ENCODE measurements at places on chromosomes 5 and 9.
A peak's percentile ranks its signal among the peaks of the same experiment; 100 is the strongest.

GRCh38 chr5:14143841-14144585, 871 bp downstream of the TRIO start:
- peaks cover 11% of the 10 kb centered on the region for H3K4me1 ChIP-seq
- H3K36me3 ChIP-seq: no peaks in the 10 kb centered on the region
- H3K27me3 ChIP-seq: peaks cover 60% of the 10 kb centered on the region

DNA sequence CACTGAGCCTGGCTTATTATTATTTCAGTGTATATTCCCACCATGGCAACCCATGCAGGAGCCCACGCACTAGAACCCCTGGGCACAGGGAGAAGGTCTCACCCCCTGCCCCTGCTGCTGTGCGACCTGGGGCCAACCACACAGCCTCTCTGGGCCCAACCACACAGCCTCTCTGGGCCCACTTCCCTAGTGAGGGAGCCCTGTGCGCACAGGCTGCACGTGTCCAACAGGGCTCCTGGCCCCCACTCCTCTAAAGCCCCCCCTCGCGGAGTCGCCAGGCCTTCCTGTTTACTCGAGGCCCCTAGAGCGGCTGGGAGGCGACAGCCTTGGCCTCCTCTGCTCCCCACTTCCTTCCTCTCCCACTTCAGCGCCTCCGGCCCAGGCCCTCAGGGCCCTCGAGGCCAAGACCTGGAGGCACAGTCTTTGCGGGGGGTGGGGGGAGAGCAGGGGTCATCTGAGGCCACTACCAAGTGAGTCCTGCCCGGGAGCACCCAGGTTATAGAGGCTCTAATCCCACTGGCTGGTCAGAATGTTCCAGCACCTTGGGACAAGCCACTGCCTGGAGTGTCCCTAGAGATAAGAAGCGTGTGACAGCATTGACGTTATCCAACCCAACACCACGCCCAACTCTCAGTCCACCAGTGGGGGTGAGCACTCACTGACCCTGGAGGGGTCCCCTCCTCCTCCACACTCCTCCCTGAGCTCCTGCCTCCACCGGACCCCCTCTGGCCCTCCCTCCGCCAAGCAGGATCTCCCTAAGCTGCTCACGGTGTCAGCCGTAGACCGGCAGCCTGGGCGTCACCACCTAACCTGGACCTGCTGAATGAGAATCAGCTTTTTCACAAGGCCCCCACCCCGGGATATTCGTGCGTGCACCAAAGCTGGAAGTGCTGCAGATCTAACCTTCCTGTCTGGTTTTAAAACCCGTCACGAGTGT, 7.9 kb upstream of the ENG start:
- DNase-seq: peak; percentile 78
- H3K36me3 ChIP-seq: peaks cover 6% of the 10 kb centered on the region
- H3K27ac ChIP-seq: peak overlapping the region; percentile 93
- no peaks in the 10 kb centered on the region for H3K27me3 ChIP-seq
- H3K4me3 ChIP-seq: peak overlapping the region; percentile 20

DNA sequence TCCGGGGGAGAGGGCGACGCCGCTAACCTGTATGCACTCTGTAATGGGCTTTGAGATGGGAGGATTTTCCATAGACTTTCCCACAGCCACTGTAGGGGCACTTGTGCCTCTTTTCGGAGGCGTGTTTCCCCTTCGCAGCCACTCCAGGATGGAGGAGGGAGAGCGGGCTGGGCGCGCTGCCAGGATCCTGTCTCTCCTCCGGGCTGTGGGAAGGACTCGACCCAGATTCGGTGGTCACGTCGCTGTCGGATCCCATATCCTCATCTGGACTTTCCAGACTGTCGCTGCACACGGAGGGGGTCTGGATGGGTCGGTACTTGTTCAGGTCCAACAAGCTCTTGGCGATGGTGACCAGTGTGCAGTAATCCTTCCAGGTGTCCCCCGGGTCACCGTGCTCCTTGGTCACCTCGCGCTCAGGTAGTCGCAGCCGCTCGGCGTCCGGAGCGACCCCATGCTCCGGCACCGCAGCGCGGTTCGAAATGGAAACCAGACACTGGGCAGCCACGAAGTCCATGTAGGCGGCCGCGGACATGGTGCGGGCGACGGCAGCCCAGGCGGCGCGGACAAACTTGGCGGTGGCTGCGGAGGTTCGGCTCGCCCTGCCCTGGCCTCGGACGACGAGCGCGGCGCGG, 1.5 kb downstream of the KLF9 start:
- H3K27me3 ChIP-seq: no peaks in the 10 kb centered on the region
- peak overlapping the region; percentile 94 for H3K27ac ChIP-seq
- DNase-seq: peak; percentile 45
- peaks cover 47% of the 10 kb centered on the region for H3K4me1 ChIP-seq
- H3K4me3 ChIP-seq: peak overlapping the region; percentile 87

DNA sequence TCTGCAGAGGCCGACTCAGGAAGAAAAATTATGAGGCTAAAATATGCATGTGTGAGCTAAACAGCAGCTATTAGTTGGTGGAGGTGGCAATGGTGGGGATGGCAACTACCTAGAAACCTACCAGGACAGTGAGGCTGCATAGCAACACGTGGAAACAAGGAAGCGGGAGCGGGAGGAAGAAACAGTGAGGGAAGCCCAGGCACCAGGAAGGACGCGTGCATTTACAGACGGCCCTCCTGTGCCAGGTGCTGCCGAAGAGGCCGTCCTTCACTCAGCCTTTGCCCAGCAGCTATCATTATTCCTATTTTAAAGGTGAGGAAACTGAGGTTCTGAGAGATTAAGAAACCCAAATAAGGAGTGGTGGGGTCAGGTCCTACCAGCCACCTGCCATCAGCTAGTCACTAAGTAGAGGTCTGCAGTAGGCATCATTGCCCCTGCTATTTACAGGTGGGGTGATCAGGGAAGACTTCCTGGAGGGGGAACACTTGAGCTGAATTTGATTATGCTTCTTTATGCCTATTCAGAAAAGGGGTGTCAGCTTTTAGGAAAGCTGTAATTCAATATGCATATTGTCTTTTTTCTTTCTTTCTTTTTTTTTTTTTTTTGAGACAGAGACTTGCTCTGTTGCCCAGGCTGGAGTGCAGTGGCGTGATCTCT, 125.3 kb downstream of the CRB2 start:
- H3K36me3 ChIP-seq: no peaks in the 10 kb centered on the region
- no peak for DNase-seq
- H3K27me3 ChIP-seq: no peaks in the 10 kb centered on the region
- no peak overlapping the region for H3K27ac ChIP-seq

GRCh38 chr5:41770799-41771198, 99.4 kb downstream of the OXCT1 start:
- H3K4me3 ChIP-seq: no peak overlapping the region
- H3K4me1 ChIP-seq: peaks cover 16% of the 10 kb centered on the region
- DNase-seq: no peak
- H3K36me3 ChIP-seq: peaks cover 35% of the 10 kb centered on the region

DNA sequence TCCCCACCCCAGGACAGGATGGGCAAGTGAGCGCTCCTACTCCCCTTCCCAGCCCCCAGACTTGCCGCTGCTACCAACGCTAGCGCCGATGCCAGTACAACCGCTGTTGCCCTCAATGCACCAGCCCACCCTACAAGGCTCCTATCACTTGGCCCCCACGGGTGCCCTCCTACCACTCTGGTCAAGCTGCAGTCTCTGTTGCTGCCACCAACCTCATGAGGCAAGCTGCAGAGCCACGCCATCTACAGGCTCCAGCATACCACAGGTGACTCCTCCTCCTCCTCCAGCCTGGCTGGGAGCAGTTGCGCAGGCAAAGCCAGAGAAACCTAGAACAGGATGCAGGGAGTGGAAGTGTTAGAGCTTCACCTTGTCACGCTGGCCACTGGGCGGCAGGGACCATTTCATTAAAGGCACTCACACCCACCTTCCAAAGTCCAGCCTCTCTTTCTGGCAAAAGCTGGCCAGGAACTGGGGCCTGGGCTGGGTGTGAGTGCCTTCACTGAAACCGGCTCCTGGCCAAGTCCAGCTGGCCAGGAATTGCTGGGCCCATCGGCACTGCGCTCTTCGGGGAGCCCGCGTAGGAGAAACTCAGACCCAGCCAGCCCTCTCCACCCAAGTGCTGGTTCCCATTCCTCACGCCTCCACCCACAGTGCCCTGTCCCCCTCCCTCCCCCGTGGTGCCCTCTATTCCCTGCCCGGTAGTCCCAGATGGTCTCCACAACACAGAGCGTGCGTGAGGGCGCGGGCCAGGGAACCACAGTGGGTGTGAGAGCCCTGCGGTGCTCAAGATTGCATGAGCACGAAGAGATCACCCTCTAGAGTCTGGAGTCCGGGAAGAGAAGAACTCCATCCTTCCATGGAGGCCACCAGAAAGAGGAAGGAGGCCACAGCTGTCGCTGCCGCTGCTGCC, 1.6 kb upstream of the PCAT7 start:
- H3K4me1 ChIP-seq: no peaks in the 10 kb centered on the region
- peaks cover 24% of the 10 kb centered on the region for H3K27me3 ChIP-seq
- H3K27ac ChIP-seq: no peak overlapping the region
- no peaks in the 10 kb centered on the region for H3K36me3 ChIP-seq
- no peak overlapping the region for H3K4me3 ChIP-seq

DNA sequence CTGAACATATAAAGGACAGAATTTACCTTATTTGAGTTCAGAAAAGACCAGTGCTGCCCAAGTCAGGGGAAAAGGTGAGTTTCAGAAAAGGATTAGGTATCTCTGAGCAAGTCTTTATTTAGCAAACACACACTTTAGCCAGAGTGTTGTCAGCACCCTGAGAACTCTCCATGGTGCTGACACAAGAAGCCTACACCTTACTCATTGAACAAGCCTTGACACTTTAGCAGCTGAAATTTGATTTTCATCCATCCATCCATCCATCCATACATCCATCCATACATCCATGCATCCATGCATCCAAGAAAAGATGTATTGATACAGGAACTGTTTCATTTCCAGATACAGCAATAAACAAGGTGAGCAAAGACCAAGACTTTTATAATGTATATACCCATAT, 311.2 kb downstream of the TRIM32 start:
- no peaks in the 10 kb centered on the region for H3K4me1 ChIP-seq
- no peaks in the 10 kb centered on the region for H3K36me3 ChIP-seq
- no peak for DNase-seq
- no peaks in the 10 kb centered on the region for H3K27me3 ChIP-seq
- no peak overlapping the region for H3K4me3 ChIP-seq

- no peaks in the 10 kb centered on the region for H3K36me3 ChIP-seq
- H3K27ac ChIP-seq: no peak overlapping the region
- no peaks in the 10 kb centered on the region for H3K27me3 ChIP-seq
- H3K4me1 ChIP-seq: no peaks in the 10 kb centered on the region
- DNase-seq: no peak
These were observed 102.6 kb downstream of the XRCC4 start for GRCh38 chr5:83179966-83180365.

- no peaks in the 10 kb centered on the region for H3K4me1 ChIP-seq
- H3K4me3 ChIP-seq: no peak overlapping the region
- H3K27me3 ChIP-seq: no peaks in the 10 kb centered on the region
- no peaks in the 10 kb centered on the region for H3K36me3 ChIP-seq
- no peak overlapping the region for H3K27ac ChIP-seq
- no peak for DNase-seq
These were observed 647.7 kb upstream of the ITGA1 start for GRCh38 chr5:52139888-52140615.

DNA sequence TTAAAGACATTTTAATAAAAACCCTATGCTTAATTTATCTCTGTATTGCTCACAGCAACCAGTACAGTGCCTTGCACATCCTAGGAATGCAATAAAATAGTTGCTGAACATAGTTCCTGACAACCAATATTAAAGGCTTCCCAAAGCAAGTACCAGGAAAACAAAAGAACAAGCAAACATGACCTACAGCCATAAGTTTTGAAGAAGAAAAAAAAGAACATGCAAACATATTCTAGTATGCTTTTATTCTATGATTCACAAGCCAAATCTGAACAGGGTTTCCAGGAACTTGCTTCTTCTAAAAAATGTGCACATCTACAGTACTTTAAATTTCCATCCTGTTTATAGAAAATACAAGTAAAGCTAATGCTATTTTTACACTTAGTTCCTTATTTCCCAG, 4.5 kb downstream of the CEMIP2 start:
- peaks cover 65% of the 10 kb centered on the region for H3K4me1 ChIP-seq
- peak overlapping the region; percentile 89 for H3K4me3 ChIP-seq
- H3K36me3 ChIP-seq: peaks cover 30% of the 10 kb centered on the region

- no peaks in the 10 kb centered on the region for H3K36me3 ChIP-seq
- H3K4me3 ChIP-seq: no peak overlapping the region
- H3K4me1 ChIP-seq: no peaks in the 10 kb centered on the region
- no peaks in the 10 kb centered on the region for H3K27me3 ChIP-seq
- DNase-seq: no peak
These were observed 529.3 kb upstream of the ZNF608 start for GRCh38 chr5:125275725-125276090.

DNA sequence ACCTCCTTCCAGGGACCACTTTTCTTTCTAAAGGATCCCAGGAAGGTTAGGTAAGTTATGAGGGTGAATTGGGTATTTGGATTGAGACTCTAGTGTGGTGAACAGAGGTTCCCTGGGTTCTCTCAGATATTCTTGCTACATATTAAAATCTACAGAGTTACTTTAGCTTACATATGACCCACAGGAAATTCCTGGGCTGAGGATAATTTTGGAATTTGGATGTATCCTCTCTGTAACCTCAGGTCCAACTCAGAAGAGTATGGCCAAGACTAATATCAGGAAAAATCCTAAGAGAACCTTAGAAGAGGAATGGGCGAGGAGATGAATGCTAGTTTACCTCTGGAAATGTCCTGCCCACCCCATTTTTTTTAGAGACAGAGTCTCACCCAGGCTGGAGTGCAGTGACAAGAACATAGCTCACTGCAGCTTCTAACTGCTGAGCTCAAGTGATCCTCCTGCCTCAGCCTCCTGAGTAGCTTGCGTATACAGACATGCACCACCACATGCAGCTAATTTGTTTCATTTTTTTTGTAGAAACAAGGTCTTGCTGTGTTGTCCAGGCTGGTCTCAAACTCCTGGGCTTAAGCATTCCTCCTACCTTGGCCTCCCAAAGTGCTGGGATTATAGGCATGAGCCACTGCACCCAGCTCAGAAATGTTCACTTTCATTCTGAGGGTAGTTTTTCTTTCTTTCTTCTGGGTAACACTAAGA, 196.4 kb downstream of the ARHGEF28 start:
- no peak overlapping the region for H3K4me3 ChIP-seq
- peaks cover 2% of the 10 kb centered on the region for H3K27me3 ChIP-seq
- no peak overlapping the region for H3K27ac ChIP-seq
- no peaks in the 10 kb centered on the region for H3K36me3 ChIP-seq
- no peak for DNase-seq
- H3K4me1 ChIP-seq: no peaks in the 10 kb centered on the region

GRCh38 chr9:102049586-102050246, 311.3 kb upstream of the GRIN3A start:
- H3K36me3 ChIP-seq: no peaks in the 10 kb centered on the region
- H3K4me1 ChIP-seq: no peaks in the 10 kb centered on the region
- DNase-seq: no peak
- no peak overlapping the region for H3K4me3 ChIP-seq
- H3K27ac ChIP-seq: peak overlapping the region; percentile 62
- no peaks in the 10 kb centered on the region for H3K27me3 ChIP-seq

Measured in activated CD8-positive, alpha-beta T cell treated with anti-CD3 and anti-CD28 coated beads, Interleukin-2, amount 10 ng/mL, durations not matched to agents 7 days and 5 days (primary cell).